ENCODE measurements at places on chromosomes 16 and 17. TPM values are rescaled to one million over a fixed set of nuclear protein-coding genes. Genes with fewer than 3 reads are reported as not detected.

The ANTKMT gene
- polyA plus RNA-seq = 37.6 TPM

The LLGL2 gene
- polyA plus RNA-seq = 8.6 TPM

The HOXB7 gene
- polyA plus RNA-seq = 0.48 TPM

The POLR2A gene
- polyA plus RNA-seq = 22.3 TPM

DNA sequence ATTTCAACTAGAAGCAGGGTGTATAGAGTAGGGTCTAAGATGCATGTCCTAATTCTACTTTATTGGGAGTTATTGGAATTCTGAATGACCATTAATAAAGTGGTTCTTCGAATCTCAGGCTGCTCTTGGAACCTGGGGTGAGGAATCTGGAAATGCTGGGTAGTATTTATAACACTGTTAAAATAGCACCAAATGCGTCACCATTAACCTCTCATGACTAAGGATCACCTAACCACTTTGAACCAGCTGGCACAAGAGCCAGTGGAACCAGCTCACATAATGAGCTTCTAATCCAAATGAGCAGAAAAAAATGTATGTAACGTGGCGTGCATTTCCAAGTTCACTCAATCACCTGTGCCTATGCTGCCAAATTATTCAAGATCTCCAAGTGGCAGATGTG, 281.7 kb downstream of the GRIN2A start:
- no peak for DNase-seq

GRCh38 chr16:27219161-27219560, 15.8 kb downstream of the KDM8 start:
- no peak for DNase-seq

- DNase-seq = no peak
Measured at GRCh38 chr17:11547853-11548252, 50.4 kb upstream of the DNAH9 start.

- DNase-seq = peak; percentile 65
Measured at GRCh38 chr17:9802294-9802693, 10.9 kb upstream of the DHRS7C start.

DNA sequence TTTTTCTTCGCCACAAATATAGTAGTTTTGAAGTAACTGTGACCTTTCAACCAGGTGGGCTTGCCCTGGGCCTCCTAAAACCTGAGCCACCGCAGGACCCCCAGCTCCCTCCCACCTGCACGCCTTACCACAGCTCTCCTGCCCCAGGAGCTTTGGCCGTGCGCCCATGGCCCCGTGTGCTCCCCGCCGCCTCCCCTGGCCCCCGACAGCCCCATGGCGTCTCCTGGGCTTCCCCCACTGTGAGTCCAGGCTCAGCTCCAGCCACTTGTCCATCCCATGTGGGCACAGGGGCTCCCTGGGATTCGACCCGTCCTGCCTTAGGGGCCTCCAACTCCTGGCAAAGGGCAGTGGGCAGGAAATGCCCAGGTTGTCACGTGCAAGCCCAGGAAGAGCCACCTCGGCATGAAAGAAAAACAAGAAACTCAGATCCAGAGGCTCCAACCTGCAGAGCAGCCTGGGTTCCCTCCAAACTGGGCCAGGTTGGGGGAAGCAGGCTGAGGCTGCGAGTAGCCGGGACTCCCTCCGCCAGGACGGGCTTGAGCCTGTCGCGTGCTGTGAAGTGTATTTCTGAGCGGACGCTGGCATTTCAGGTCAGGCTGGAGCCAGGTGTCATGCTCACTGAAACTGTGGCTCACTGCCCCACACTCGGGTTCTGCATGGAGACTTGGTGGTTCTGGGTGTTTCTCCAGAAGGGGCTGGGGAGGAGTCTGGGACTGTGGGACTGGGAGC, 5.8 kb downstream of the LGALS3BP start:
- no peak for DNase-seq

- DNase-seq = peak; percentile 88
Measured at GRCh38 chr16:81265658-81266451, 27.4 kb downstream of the BCO1 start.

DNA sequence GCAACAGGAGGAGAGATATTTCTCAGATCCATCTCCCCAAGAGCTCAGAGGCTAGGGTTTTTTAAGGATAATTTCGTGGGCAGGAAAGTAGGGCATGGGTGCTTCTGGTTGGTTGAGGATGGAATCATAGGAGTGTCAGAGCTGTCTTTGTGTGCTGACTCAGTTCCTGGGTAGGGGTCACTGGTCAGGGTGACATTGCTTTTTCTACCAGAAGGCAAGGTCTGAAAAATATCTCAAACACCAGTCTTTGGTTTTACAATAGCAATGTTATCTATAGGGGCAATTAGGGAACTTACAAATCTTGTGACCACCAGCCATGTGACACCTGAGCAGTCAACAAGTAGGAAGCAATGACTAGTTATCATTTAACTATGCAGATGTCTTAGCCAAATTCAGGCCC, 82.9 kb upstream of the DYNLRB2 start:
- DNase-seq = no peak

- no peak for DNase-seq
Measured at GRCh38 chr17:72813481-72813880, 279.0 kb downstream of the SLC39A11 start.

GRCh38 chr17:66667491-66668030, 167.4 kb upstream of the CACNG5 start:
- DNase-seq = no peak

DNA sequence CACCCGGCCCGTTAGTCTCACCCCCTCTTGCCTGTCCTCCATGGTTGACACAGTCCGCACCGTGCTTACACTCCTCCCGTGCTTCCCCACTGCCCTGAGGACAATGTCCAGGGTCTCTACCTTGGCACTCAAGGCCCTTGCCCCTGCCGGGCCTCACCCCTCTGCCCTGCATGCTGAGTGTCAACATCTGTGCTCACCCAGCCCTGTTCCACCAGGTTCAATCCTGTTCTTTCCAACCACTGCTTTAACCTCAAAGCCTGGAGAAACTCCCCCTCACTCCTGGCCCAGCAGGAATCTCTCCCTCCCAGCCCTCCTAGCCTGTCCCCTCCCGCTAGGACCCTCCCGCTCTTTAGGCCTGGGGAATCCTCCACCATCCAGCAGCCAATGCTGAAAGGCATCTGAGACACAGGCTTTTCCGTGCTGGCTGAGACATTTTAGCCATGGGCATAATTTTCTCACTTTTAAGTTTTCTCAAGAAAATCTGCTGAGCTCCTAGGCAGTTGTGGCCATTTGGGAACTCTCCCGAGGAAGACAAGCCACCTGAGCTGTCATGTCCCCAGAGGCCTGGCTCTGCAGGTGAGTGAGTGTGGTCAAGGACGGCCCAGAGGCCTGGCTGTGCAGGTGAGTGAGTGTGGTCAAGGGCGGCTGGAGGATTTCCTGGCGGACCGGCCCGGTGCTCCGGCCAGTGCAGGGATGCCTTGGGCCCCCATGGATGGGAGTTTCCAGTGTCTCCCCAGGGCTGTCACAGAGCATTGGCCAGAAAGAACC, 10.8 kb upstream of the P2RX1 start:
- peak; percentile 34 for DNase-seq
